ENCODE measurements at places on chromosomes 2 and 18.

DNA sequence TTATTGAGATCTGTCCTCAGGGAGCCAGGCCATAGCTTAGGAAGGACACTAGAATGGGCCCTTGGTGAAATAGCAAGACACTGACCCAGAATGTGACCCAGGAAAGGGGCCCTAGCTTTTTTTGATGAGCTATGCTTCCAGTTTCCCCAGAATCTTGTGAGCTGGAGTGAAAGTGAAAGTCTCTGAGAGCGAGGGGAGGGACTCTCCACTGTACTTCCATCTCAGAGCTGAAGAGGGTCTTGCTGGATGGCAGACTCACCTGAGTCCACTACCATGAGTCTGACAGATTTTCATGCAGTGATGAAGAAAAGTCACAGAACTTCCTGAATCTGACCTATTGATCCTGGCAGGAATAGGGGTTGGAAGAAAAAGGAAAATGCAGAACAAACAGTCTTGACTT, 3.1 kb downstream of the ARHGAP25 start:
- no peak for DNase-seq

GRCh38 chr18:35153609-35154272, 87.1 kb upstream of the ZNF397 start:
- DNase-seq = no peak

DNA sequence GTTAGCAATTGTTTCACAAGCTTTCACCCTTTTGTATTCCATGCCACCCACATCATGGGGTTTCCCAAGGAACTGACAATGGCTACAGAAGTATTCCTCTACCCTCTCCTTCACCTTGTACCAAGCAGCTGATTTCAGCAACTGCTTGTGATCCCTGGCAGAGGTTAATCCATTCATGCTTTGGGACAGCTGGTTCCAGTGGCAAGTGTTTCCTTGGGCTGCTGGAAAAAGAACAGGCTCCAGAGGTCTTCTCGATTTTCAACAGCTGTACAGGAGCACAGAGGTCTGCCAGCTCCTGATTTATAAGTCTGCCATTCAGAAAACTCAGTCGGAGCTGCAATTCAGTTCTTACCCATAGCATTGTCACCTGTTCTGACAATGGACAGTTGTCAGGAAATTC, 239.2 kb upstream of the CWC22 start:
- no peak for DNase-seq

GRCh38 chr2:127637725-127638252, 8.2 kb upstream of the GPR17 start:
- DNase-seq = no peak

DNA sequence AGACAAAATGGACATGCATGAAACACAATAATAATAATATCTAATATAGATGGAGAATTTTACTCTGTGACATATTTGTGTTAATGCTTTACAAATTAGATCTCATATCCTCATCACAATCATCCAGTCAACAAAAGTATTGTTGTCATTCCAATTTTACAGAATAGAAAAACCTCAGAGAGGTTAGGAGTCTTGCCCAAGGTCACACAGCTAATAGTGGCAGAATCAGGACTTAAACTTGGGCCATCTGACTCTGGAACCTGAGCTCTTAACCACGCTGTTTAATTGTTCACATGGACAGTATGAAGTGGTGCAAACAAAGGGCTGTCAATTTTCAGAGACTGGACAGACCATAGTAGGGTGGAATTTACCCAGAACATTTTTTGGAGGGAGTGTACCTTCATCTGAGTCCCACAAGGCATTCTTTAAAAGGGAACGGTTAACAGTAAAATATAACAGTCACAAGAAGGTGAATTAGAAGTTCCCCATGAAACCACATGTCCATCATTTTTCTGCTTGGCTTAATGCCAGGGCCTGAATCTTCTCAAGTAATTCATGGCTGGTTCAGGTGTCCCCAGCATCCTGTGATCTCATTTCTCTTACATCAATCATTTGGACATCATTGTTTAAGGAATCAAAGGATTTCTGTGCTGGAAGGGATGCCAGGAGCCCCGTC, 35.4 kb upstream of the CCDC93 start:
- no peak for DNase-seq

GRCh38 chr2:167400546-167400945, 512.3 kb downstream of the XIRP2 start:
- DNase-seq = no peak

DNA sequence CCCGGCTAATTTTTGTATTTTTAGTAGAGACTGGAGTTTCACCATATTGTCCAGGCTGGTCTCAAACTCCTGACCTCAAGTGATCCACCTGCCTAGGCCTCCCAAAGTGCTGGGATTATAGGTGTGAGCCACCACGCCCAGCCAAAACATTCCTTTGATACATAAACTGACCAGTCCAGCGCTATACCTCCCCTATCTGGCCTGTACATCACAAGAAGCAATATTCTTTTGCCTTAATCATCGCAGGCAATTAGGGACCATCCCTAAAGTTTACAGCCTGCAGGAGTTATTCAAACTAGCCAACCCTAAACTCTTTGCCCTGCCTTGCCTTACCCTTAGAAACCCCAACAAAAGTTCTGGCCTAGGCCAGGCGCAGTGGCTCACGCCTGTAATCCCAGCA, 6.8 kb upstream of the PPM1G start:
- no peak for DNase-seq

DNA sequence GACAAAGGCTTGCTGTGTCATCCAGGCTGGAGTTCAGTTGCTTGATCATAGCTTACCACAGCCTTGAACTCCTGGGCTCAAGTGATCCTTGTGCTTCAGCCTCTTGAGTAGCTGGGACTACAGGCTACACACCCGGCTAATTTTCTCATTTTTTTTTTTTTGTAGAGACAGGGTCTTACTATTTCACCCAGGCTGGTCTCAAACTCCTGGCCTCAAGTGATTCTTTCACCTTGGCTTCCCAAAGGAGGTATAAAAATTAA, 178.0 kb downstream of the MTCL1 start:
- DNase-seq = no peak

- no peak for DNase-seq
Measured at GRCh38 chr2:235170536-235171521, 219.0 kb downstream of the SH3BP4 start.

GRCh38 chr2:26216587-26216986, 27.8 kb downstream of the HADHA start:
- no peak for DNase-seq

GRCh38 chr2:178553047-178553446, 72.8 kb downstream of the PLEKHA3 start:
- DNase-seq = no peak

DNA sequence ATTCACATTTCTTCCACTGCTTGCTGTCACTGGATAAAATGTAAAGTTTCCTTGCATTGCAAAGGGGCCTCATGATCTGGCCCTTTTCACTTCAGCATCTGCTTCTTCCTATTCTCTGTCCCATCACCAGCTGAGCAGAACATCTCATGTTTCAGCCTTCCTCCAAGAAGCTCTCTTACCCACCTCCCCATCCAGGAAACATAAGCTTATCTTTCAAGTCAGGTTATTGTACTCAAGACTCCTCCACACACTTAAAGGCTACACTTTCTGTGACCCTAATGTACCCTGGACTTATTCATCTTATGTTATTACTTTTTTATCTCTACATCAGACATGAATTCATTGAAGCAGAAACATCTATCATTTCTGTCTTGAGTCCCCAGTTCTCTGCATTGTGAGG, 230.5 kb downstream of the PMAIP1 start:
- DNase-seq = no peak

- DNase-seq = no peak
Measured at GRCh38 chr2:55309446-55309845, 40.4 kb upstream of the MTIF2 start.

DNA sequence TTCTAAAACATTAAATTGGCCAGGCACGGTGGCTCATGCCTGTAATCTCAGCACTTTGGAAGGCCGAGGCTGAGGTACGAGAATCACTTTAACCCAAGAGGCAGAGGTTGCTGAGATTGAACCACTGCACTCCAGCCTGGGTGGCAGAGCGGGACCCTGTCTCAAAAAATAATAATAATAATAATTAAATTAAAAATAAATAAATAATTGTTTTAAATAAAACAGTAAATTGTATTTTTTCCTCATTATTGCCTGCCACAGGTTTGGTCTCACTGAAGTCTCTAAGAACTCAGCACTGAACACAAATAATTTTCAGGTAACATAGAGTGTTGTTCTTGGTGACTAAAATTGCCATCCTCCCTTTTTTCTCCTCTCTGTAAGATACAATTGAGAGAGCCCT, 19.8 kb downstream of the COL5A2 start:
- no peak for DNase-seq

DNA sequence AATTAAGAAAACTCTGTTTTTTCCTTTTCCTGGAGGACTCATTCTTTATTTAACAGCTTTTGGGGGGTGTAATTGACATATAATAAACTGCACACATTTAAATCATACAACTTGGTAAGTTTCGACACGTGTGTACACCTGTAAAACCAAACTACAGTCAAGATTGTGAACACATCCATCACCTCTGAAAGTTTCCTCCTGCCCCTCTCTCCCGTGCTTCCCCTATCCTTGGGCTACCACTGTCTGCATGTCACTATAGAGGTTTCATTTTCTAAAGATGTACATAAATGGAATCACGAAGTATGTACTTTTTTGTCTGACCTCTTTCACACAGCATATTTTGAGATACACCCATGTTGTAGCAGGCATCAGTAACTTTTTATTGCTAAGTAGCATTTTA, 100.0 kb downstream of the BIN1 start:
- no peak for DNase-seq

All from cortex of kidney (tissue), 1 donor.